Activated CD4-positive, alpha-beta T cell treated with anti-CD3 and anti-CD28 coated beads, Interleukin-2, amount 50 U/mL, for 24 hours (primary cell): ENCODE measurements at places on chromosomes 12 and 14.

DNA sequence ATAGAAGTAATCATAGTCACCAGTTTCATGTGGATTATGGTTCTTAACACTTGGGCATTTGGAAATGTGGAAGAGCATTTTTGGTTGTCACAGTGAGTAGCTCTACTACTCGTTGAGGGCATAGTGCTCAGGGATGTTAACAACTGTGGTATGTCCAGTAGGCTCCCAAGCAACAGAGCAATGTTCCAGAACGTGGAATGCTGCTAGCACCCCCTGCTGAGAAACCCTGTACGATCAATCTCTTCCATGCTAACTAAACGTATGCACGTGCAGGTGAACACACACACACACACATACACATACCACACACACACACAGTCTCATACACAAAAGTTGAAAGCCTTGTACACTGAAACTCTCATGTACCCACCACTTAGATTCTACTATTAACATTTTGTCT lies 16.6 kb upstream of the GNPTAB start:
- no peak for DNase-seq

DNA sequence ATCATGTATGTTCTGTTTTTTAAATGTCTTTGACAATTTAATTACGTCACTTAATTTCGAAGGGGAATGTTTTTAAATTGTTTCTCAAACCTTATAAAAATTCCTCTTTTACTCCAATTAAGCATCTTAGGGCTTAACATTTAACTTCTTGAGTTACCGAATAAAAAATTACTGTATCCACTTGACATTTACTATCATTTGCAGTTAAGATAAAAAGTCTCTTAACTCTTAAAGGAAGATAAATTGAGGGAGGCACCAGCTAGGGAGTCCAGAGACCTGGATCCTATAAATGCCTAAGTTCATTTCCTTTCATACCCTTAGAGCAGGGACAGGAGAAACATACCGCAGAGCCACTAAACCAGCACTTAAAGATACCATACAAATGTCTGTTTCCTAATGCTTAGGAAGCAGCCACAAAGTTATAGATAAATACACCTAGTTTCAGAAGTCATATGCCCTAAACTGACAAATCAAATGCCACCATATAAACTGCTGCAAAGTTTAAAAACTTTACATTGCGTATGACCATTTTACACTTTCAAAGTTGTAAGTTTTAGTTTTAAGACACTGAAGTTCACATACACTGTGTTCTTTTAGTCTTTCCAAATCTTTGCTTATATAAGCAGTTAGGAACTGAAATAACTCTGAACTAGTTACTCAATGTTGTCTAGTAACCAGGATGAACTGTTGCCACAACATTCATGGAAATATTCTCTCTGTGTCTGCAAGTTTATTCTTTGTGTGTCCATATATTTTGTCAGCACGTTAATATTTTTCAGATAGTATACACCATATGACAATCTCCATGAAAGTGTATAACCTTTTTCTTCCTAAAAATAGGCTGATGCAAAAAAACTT lies 71.2 kb downstream of the GALNT4 start:
- no peak for DNase-seq

- no peak for DNase-seq
Observed at GRCh38 chr12:53659571-53659981, 16.3 kb downstream of the ATP5MC2 start.

DNA sequence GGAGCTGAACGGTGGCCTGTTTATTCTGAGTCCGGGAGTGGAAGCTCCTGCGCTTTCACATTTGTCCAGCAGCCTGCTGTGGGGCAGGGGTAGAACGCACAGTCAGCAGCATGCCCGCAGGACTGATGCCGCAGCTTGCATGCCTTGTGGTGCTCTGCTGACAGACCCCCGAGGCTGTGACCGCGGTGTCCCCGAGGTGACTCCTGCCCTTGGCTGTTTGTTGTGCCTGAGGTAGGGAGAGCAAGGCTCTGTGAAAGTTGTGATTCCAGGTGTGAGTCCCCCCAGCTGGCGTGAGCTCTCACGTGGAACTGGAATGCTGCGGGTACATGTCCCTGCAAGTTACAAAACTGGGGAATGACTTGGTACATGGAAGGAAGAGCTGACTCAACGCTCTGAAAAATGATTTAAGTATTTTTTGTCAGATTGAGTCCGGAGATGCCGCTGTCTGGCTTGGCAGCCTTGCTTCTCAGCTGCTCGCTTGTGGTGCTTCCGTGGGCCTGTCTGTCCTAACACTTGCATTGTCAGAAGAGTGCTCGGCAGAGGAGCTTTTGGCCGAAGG lies 18.1 kb downstream of the MLXIP start:
- DNase-seq: no peak

- no peak for DNase-seq
Observed at GRCh38 chr14:54312166-54312801, 84.5 kb upstream of the CDKN3 start.

DNA sequence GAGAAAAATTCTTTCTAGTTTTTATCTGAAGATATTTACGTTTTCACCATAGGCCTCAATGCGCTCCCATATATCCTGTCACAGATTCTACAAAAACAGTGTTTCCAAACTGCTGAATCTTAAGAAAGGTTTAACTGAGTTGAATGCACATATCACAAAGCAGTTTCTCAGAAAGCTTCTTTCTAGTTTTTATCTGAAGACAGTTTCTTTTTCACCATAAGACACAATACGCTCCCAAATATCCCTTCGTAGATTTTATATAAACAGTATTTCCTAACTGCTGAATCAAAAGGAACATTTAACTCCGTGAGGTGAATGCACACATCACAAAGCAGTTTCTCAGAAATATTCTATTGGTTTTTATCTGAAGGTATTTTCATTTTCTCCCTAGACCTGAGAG lies 385.5 kb downstream of the ALG10 start:
- no peak for DNase-seq

GRCh38 chr12:88351146-88351545 lies 209.0 kb downstream of the TMTC3 start:
- no peak for DNase-seq

DNA sequence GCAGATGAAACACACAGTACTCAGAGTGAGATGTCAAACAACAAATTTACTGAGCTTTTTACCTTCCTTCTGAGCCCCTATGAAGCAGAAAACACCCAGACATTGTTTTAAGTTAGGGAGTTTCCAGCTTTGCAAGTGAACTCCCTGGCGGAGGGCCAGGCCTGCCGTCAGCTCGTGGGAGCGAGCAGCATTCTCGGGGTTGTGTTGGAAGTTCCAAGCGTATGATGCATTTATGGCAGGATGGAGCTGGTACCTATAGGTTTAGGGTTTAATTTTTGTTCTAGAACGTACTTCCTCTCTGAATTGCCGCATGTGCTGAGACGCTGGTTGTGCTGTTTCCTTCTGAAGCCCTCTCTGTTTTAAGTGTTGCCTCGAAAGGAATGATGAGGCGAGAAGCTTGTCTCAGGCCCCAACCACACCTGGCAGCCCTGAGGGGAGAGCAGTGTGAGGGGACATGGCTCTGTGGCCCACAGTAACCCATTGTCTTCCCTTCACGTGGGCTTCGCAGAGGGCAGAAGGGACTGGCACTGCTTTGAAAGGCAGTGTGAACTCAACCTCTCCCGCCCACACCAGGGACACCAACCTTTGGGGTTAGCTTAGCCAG lies 76.6 kb downstream of the SSPN start:
- DNase-seq: no peak

GRCh38 chr12:65924716-65925115 lies 100.4 kb downstream of the HMGA2 start:
- DNase-seq: no peak

DNA sequence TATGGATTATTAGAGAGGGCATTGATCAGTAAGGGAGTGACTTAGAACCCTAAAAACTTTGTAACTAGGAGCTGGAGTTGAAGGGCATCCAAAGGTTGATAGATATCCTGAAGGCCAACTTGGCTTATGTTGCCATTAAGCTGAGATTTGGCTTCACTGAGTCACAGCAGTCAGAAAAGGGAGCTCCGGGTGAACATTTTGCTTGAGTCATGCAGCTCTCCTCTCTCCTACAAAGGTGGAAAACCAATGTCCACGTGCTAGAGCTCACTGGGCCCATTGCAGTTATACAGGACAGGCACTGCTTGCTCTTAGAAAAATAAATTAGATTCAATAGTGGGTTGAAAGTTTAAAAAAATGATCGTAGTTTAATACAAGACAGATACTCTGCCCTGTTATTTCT lies 87.3 kb upstream of the LRIG3 start:
- DNase-seq: no peak

- no peak for DNase-seq
Observed at GRCh38 chr12:50505675-50506530, 1.1 kb downstream of the DIP2B start.
